ENCODE measurements at places on chromosomes 6 and 20.

GRCh38 chr6:105078386-105078708 is 101.5 kb downstream of the POPDC3 start:
- no peak for DNase-seq

GRCh38 chr6:99810295-99810694 is 183.7 kb downstream of the MCHR2 start:
- DNase-seq, result no peak

DNA sequence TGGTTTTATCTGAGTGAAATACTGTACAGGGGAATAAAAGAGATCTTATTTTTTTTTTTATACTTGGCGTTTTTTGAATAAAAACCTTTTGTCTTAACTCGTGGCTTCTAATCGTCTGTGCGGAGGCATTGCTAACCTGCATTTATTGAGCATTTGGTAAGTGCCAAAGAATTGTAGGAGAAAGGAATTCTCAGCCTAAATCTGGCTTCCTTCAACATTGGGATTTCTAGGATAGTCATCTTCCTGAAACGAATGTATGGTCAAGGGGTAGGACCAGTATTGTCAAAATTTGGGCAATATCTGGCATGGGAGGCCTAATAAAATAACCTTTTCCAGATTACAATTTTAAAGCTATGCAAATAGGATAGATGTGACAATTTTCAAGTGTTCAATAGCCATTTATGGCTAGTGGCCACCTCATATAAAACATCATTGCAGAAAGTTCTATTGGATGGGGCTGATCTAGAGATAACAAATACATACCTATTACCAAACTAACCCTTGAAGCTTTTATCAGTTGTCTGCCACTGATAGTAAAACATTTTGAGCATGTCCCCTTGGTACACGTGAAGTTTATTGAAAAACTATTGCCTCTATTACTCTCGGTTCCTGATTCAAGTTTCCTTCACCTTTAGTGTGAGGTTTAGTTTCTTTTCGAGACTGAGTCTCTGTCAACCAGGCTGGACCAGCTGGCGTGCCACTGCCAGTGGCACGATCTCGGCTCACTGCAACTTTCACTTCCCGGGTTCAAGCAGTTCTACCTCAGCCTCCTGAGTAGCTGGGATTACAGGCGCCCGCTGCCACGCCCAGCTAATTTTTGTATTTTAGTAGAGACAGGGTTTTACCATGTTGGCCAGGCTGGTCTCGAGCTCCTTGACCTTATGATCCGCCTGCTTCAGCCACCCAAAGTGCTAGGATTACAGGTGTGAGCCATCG is 5.6 kb downstream of the PIM1 start:
- DNase-seq, result no peak

GRCh38 chr20:50918403-50918802 is 12.8 kb downstream of the ADNP start:
- no peak for DNase-seq

DNA sequence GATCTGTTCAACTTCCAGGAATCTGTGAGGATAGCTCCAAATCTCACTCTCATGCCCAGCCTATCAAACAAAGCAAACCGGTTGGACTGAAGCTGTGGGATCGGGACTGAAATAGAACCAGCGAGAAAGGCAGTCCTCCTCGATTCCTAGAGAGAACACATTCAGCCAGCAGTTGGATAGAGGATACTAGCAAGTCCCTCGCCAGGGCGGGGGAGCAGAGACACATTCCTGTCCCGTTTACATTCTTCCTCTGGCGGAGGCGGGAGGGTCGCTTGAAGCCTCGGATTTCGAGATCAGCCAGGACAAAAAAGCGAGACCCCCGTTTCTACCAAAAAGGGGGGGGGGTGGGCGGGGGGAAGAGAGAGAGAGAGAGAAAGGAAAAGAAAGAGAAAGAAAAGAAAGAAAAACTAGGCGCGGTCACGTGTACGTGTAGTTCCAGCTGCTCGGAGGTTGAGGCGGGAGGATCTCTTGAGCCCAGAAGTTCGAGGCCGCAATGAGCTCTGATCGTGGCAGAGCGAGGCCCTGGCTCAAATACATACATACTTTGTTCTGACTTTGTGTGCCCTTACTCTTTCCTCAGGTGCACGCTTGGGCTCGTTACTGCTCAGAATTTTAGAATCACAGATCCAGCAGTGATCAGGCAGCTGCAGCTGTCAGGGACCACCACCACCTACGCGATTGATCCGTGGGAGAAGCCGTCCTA is 19.5 kb downstream of the ZNF311 start:
- DNase-seq, result no peak

GRCh38 chr6:116364321-116364720 is 6.4 kb upstream of the DSE start:
- no peak for DNase-seq

DNA sequence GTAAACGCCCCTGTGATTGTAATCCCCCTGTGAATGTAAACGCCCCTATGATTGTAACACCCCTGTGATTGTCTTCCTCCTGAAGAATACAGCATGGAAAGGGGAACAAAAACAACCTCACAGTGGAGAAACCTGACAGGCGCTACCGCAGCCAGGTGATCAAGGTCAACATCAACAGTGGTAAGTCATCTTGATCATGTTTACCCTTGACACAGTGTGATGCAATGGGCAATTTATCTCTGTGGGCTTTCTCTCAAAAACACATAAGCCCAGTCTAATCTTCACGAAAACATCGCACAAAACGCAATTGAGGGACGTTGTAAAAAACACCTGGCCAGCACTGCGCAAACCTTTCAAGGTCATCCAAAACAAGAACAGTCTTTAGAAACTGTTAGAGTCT is 277.2 kb downstream of the PRKN start:
- no peak for DNase-seq

DNA sequence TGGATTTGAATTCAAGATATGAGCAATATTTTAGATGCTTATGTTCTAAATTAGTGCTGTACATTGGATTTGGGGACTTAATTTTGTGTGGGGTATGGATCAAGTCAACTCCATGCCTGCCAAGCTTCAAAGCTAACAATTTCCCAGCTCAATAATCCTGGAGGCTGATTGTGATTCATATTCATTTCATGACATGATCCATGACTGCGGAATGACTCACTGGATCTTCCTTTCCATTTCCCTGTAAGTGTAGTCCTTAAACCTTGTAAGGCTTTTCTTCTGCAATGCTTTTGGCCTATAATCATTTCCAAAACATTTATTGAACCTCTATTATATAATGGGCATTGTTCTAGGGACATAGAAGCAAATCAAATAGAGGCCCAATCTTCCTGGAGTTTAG is 44.7 kb upstream of the CCN2 start:
- no peak for DNase-seq

- DNase-seq, result no peak
Observed at GRCh38 chr6:56232436-56232835, 14.9 kb downstream of the COL21A1 start.

DNA sequence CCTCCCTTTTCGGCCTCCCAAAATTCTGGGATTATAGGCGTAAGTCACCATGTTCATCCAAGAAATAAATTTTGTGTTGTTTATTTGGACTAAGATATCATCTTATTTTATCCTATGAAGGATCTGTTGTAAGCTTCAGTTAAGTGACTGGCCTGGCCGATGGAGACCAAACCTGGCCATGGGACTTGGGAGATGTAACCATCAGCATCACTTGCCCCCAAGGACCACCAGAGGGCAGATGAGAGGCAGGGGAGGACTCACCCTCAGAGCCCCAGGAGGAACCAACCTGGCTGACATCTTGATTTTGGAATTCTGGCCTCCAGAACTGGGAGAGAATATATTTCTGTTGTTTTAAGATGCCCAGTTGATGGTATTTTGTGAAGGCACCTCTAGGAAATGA is 266.7 kb downstream of the CDH26 start:
- no peak for DNase-seq

DNA sequence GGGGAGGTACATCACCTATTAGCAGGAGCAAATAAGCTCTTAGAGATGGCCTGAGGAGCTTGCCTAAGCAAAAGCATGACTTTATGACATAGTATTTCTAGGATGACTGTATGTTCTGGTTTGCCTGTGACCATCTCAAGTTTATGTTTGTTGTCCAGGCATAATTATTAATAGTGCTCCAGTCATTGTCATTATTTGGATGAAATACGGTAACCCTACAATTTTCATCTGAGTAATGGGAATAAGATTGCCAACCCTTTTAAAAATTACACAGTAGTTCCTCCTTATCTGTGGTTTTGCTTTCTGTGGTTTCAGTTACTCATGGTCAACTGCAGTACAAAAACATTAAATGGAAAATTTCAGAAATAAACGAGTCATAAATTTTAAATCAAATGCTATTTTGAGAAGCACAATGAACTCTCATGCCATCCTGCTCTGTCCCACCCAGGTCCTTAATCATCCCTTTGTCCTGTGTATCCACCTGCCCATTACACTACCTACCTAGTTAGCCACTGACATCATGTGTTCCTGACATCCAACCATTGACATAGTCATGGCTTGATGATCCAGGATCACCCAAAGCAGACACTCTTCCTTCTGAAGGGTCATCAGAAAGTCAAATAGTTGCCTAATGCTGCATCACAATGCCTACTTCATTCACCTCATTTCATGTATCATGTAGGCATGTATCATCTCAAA is 27.0 kb upstream of the TFB1M start:
- no peak for DNase-seq

GRCh38 chr6:106827081-106827480 is 147.4 kb downstream of the CD24 start:
- DNase-seq, result no peak

DNA sequence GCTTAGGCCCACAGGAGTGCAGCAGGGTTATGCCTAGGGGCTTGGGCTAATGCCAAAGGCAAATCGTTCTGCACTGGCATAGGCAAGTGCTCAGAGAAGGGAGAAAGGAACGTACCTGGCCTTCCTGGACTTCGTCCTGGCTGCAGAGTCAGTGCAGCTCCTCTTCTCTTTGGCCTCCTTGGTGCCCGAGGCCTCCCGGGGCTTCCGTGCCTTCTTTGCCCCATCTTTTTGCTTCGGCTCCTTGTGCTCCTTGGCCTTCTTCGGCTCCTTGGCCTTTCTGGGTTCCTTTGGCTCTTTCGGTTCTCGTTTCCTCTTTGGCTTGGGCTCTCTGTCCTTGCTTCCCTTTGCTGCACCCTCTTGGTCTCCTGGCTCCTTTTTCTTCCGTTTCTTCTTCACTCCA is 85.2 kb downstream of the CHD6 start:
- no peak for DNase-seq

GRCh38 chr20:46999801-47000465 is 105.3 kb downstream of the EYA2 start:
- DNase-seq, result no peak

- DNase-seq, result no peak
Observed at GRCh38 chr6:75230484-75231325, 12.9 kb downstream of the COX7A2 start.

- no peak for DNase-seq
Observed at GRCh38 chr20:23612396-23612795, 6.7 kb upstream of the CST9 start.

- no peak for DNase-seq
Observed at GRCh38 chr6:7171733-7172132, 64.0 kb downstream of the RREB1 start.

DNA sequence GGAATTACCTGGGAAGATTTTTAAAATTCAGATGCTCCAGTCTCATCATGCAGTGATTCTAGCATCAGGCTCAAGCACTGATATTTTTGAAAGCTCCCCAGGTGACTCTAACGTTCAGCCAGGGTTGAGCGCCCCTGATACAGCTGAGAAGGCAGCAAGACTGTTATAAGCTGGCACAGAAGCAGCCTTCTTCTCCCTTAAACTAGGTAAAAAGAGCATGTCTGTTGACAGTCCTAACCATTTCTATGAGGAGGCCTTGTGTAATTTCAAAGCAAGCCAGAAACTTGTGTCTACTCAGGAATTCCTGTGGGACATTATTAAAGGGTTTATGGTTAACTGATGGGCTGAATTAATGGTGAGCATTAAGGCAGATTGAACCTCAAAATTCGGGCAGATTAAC is 141.9 kb downstream of the PDE7B start:
- no peak for DNase-seq

- DNase-seq, result no peak
Observed at GRCh38 chr20:11371831-11372230, 545.9 kb upstream of the BTBD3 start.

GRCh38 chr20:25308671-25309394 is 60.9 kb downstream of the PYGB start:
- no peak for DNase-seq

- DNase-seq, result no peak
Observed at GRCh38 chr20:32356622-32357374, 1.3 kb upstream of the ASXL1 start.

DNA sequence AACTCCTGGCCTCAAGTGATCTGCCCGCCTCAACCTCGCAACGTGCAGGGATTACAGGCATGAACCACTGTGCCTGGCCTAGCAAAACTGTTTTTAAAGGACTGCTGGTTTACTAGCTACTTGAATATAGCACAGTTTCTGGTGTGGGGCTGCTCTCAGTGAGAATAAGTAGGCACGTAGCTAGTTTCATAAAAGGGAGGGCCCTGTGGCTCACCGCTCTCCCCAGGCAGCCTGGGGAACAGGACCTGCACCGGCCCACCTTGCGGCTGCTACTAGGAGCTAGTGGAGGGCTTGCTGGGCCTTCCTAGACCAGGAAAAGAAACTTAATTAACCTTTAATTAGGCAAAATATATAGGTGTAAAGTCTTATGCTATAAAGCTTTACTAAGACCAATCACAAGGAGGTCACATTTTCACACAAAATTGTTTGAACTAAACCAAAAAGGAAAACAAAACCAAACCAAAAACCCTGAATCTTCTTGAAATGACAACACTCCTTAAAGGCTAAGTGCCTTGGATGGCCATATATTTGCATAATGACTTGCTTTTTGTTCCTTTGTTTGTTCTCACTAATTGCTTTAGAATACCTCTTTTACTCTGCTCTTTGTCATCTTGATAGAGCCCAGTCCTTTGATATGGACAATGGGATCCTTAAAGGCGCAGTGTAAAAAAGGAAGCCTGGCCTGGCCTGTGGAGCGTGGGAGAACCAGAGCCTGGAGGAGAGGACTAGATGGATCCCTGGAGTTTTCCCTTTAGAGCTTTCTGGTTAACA is 69.5 kb upstream of the SAMD5 start:
- no peak for DNase-seq

DNA sequence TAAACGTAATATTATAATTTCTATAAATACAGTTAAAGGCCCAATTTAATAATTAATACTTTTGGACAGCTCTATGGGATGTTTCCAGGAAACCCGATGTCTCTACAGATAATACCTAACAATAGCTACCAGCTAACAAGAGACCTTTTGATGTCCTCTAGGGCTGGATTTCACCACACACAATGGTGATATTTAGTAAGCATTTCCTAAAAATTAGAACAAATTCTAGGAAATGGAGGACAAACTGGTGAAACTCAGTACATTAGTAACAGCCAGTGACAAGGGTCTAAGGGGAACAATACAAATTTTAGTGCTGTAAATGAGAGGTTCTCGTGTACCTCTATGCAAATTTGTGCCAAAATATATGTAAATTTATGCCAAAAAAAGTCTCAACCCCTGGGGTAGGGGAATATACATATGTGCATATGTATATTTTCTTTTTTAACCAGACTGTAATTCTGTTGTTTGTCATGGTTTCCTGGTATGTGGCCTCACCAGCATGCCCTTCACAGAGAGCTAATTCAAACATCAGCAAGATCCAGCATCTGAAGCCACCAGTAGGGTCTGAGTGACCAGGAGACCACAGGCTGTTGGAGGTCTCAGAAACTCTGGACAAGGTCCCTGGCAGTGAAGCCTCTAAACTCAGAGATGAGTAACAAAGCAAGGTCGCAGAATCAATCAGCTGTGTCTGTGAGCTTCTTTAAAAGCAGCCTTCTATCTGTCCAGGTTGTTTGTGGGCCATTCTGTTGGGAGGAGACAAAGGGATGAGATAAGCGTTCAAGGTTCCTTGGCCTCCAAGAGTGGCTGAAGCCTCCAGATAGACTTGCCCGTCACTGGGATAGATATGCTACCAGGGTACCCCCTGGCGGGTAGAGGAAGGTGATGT is 235.1 kb upstream of the RREB1 start:
- no peak for DNase-seq
